Hematopoietic multipotent progenitor cell treated with erythropoietin and hydrocortisone succinate and interleukin-3 and kit ligand, for 17 days (in vitro differentiated cells): ENCODE measurements at places on chromosomes 3 and 15.

DNA sequence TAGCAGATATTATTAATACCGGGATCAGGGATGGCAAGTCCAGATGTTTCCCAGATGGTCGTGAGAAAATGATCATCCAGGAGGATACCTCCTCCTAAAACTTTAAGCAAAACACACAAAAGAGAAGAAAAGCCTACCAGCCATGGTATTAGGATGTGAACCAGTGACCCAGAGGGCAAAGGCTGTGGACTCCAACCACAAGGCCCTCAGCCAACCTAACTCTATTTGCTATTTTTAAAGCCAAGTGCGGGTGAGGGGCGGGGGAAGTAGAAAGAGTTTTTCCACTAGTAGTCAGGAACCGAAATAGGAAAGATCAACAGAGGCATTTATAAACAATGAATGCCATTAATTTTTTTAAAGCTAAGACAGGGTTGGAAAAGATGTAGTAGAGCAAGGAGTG lies 77.4 kb downstream of the STAC start:
- DNase-seq: no peak

GRCh38 chr3:18892047-18892446 lies 256.3 kb upstream of the KCNH8 start:
- DNase-seq: no peak

DNA sequence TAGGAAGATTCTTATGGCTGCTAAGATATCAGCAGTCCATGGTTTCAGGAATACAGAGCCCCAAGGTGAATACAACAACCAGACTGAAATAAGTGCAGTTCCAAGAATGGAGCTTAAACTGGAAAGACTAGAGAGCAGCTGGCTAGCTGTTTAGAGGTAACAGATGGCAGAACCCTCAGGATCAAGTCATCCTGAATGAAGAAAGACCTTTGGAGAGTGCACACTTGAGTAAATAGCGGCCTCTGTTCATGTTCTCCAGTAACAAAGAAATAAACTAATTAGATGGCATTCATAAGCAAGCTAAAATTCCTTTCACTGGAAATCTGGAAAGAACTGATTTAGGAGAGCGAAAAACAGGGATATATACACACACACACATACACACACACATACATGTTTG lies 968.4 kb downstream of the FHIT start:
- no peak for DNase-seq

GRCh38 chr3:141764986-141765385 lies 1.8 kb downstream of the GRK7 start:
- DNase-seq: no peak

- DNase-seq: no peak
Observed at GRCh38 chr15:69508659-69509058, 56.0 kb downstream of the RPLP1 start.

GRCh38 chr3:65439641-65440284 lies 599.0 kb downstream of the MAGI1 start:
- DNase-seq: no peak

- no peak for DNase-seq
Observed at GRCh38 chr3:129913618-129914017, 20.1 kb upstream of the TMCC1 start.

GRCh38 chr3:64070704-64071103 lies 47.4 kb upstream of the PSMD6 start:
- DNase-seq: no peak

DNA sequence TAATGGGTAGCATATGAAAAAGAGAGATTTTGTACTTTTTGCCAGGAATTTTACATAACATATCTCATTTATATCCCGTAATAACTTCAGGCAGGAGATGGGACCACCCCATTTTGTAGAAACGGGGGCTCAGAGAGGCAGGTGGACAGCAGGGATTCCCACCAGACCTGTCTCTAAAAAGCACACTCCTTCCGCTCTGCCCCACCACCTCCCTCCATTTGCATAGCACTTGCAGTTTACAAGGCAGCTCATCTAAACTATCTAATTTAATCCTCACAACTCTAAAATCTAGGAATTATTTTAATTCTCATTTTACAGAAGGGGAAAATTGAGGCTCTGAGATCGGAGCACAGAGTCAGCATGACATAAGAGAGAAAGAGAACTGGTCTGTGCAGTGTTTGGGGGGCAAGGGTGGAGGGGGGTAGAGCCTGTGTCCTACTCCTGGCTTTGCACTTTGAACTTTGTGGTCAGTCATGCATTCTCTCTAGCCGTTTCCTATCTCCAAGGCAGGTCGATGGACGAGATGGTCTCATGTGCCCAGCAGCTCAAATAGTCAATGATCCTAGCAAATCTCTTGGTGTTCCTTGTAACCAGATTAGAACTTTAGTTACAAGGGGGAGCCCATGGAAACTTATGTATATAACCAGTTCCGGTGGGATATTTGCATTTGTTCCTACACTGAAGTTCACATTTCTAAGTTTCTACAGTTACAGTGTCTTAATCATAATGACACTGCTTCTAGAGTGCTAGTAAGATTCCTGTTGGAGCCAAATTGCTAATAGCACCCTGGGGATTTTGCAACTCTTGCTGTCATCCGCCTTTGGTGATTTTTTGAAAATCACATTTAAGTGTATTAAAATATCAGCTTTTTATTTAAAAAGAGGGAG lies 18.6 kb downstream of the CRYGS start:
- no peak for DNase-seq

DNA sequence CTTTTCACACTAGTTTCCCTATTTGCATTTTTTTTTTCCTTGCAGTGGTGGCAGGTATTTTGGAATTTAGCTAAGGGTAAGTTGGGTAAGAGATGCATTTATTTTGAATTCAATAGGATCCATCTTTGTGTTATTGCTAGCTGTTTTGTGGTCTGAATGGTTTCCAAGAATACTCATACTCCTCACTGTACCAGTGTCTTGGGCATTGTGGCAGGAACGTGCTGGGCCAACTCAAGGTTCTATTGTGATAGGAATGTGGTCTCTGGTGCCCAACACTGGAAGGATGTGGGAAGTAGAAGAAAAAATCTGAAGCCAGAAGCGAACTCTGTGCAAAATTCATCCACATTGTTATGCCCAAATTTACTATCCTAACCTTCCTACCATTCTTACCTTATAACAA lies 135.6 kb downstream of the RBMS3 start:
- no peak for DNase-seq
